ENCODE measurements at places on chromosomes 4 and X.

DNA sequence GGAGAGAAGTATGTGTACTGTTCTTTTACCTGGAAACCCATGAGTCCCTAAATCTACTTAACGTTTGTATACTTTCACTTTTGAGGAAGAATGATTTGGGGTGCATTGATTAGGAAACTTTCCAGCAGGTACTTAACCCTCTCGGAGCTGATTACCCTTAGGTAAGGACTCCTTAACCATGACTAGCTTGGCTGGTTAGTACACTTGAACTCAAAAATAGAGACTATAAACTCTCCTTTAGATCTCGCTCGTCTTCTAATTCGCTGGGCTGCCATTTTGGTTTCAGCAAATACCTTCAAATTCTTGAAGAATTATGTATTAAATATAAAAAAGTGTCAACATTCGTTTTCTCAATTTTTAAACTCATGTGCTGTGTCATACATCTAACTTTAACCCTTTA lies 2.0 kb downstream of the USP9X start:
- no peak for DNase-seq

DNA sequence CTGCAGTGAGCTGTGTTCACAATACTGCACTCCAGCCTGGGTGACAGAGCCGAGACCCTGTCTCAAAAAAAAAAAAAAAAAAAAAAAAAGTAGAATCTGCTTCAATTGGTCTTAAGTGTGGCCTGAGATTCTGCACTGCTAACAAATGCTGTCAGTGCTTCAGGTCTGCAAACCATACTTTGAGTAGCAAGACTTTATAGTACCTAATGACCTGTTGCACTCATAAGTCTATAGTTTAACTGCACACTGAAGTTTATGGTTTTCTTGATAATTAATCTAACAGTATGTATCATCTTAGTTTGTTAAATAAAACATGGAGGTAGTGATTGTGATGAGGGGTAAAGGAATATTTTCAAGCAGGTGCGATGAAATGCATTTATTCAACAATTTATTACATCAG lies 135.6 kb downstream of the STAG2 start:
- DNase-seq: no peak

DNA sequence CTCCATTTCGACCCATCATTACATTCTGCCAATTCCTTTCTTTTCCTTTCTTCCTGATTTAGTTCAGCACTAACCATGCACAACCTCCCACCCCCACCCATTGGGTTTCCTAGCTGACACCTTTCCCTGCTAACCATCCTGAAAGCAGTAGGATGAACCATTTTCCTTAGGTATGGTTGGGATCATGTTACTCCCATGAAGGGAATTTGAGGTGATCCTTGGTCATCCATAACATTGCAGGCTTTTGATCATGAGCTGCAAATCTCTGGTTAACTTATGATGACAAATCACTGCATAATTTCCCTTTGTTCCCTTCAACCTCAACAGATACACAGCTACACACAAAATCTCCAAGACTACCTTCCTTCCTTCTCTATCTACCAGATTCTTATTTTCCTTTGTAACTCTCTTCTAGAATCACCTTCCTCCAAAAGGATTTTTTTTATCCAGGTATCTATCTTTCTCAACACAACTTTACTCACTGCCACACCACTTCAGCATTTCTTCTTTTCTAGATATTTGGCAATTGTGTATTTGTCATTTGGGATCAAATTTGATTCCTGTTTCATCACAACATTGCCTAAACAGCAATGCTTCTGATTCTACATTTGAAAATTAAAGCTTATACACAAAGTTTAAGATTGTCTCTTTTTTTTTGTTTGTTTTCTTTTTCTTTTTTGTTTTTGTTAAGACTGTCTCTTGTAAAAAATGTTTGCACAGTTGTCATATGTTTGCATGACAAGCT lies 145.1 kb downstream of the RBM47 start:
- no peak for DNase-seq

DNA sequence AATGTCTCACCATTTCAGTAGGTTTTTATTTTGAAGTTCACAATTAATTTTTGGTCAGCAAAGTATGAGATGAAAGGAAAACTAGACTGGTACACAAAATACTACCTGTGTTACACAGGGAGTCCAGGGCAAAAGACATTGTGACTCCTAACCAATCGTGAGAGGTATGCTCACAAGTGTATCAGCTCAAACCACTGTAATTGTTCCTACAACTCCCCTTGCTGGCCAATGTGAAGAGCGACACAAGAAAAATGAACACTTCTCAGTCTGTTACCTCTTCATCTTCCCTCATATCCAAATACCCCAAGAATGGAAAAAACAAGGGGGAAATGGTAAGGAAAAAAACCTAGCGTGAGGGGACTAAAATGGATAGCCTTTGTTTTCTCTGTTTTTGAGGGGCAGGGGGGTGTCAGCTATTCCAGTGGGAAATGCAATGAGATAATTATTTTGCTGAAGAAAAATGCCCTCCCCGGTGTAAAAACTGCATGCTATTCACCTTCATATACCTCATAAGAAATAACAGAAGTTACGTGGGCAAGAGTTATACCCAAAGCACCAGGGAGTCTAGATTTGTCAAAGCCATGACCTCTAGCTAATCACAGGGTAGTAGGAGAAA lies 30.6 kb upstream of the NSUN7 start:
- DNase-seq: no peak

DNA sequence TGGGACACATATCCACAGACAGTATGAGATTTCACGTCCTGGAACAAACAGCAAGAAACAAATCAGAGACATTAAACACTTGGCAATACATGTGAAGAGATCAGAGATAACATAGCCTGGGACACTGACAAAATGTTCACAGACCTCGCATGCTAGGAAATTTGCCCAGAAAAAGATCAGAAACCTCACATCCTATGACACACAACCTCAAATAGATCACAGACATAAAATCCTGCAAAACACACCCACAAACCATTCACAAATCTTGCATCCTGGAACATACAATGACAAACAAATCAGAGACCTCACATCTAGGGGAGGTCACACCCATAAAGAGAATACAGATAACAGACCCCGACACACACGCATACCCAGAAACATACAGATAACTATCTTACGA lies 18.0 kb downstream of the SUV39H1 start:
- DNase-seq: no peak

DNA sequence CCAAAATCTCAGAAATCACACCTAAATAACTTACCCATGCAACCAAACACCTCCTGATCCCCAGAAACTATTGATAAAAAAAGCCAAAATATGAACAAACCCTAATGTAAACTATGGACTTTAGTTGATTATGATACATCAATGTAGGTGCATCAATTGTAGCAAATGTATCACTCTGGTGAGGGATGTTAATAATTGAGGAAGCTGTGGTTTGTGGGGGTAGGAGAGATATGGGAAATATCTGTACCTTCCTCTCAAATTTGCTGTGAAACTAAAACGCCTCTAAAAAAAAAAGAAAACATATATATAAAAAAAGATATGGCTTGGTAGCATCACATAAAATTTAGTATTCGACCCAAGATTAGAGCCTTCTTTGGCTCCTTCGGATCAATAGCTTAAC lies 144.3 kb upstream of the CPEB2 start:
- no peak for DNase-seq

- no peak for DNase-seq
These were observed 166.8 kb downstream of the TLL1 start for GRCh38 chr4:166039822-166040221.

- DNase-seq: no peak
These were observed 67.1 kb downstream of the USP38 start for GRCh38 chr4:143251779-143252178.

GRCh38 chr4:76003620-76004019 lies 3.7 kb downstream of the CXCL9 start:
- no peak for DNase-seq

- DNase-seq: no peak
These were observed 87.5 kb downstream of the CNOT6L start for GRCh38 chr4:77731656-77732055.

DNA sequence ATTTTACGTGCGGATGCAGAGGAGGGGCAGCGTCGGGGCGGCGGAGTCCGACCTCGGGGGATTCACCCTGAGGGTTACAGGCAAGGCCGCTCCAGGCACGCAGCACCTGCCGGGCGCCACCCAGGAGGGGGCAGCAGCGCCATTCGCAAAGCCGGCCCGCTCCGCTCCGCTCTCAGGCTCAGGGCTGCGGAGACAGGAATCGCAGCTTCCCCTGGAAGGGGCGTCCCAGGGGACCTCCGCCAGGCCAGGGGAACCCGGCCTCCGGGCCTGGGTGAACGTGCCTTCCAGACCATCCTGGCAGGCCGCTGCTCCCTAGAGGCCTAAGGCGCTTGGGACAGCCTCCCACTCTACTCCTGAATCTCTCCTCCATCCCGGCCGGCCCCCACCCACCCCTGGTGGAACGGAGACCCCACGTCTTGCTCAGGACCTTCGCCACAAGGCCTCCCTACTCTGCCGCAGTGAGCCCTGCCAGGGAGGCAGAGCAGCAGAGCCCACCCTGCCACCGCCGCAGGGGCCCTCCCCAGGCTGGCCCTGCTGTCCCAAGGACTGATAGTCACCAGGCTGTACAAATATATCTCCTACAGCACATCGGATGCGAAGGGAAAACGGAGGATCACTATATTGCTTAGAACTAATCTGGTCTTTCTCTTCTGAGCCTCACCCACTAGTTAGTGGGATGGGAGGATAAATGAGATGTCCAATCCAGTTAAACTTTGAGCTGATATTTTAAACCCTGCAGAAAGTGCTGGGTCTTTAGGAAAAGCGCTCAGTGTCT lies 115.0 kb downstream of the SMIM20 start:
- peak; percentile 21 for DNase-seq

DNA sequence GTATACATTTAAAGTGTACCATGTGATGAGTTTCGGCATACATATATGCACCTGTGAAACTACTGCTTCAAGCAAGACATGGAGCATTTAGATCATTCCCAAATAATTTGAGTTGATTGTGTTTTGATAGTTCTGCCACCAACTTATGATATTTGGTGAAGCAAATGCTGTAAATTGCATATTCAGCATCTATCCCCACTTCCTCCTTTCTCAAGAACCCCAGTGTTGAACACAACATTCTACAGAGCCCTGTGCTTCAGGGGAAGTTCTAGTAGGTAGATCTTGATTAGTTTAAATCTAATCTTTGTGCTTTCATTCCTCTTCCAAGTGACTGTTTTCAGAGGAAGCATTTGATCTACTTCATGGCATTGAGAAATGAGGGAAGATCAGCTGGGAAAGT lies 5.4 kb upstream of the SHROOM3 start:
- no peak for DNase-seq

GRCh38 chrX:121260596-121261240 lies 213.3 kb downstream of the GLUD2 start:
- no peak for DNase-seq

GRCh38 chrX:35562395-35562794 lies 235.7 kb upstream of the MAGEB16 start:
- no peak for DNase-seq

GRCh38 chr4:171235521-171235920 lies 577.7 kb upstream of the GALNTL6 start:
- DNase-seq: no peak

DNA sequence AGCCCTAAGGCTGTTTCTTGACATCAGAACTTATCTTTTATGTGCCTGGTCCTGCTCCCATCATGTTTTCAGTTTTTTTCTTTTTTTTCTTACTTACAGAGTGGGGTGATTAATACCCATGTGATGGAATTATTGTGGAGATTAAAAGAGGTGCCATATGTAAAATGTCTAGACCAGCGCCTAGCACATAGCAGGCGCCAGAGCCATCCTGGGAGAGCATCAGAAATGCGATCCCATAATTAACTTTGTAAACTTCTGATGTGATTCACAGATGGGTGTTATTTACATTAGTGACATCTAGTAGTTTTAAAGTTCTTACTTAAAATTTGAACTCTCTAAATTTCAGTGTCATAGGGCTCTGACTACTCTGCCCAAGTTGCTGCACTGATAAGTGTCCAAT lies 66.2 kb upstream of the PGRMC2 start:
- no peak for DNase-seq

DNA sequence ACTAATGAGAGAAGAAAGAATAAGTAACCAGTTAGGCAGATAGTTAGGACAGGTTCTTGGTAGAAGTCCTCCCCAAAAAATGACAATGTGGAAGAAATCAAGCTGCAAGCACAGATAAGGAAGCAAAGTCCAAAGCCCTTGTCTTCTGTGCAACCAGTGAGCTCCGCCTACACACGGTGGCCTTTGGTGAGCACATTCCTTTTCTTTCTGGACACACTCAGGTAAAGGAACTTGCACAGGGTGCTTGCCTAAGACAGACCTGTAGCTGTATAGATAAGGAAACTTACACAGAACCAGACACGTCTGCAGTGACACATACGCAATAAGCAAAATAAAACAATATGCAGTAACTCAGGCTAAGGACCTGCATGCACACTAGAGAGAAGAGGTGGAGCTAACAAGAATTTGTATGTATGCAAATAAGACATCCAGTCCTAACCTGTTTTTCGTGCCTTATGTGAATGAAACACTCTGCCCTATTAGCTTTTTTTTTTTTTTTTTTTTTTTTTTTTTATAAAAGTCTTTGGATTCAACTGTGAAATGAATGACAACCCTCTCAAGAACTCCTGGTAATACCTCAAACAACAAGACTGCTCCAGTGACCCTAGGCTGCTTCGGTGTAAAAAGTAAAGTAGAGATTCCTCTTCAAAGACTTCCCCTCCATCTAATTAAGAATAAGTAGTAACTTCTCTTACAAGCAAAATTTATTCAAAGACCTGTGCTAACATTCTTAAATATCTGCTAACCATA lies 48.8 kb downstream of the UGT2B10 start:
- DNase-seq: no peak

- DNase-seq: no peak
These were observed 26.4 kb downstream of the GPM6B start for GRCh38 chrX:13790206-13791131.

DNA sequence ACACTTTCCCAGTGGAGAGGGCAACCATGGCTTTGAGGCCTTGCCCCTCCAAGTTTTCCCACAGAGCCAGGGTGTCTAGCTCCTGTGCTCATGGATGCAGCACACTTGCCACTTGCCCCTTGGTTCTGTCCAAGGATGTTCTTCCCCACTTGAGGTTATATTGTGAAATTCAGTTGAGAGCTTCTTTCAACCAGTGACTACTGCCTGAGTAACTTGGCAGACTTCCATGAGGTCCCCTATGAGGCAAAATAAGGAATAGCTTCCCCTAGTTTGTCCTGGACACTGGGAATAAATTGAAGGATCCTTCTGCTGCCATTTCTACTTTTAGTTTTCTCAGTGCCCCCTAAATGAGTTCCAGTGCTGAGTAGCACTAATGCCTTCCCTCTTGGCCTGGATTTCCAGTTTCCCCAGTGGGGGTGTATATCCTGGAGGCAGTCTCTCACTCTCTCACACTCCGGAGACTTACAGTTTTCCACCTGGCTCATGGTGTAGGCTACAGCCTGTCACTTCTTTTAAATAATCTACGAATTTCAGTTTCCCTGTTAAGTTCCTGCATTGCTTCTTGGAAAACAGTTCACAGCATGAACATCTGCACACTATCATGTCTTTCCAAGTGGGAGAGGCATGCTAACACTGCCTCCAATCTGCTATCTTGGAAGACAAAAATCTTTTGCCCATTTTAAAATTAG lies 36.4 kb upstream of the ADH4 start:
- no peak for DNase-seq

DNA sequence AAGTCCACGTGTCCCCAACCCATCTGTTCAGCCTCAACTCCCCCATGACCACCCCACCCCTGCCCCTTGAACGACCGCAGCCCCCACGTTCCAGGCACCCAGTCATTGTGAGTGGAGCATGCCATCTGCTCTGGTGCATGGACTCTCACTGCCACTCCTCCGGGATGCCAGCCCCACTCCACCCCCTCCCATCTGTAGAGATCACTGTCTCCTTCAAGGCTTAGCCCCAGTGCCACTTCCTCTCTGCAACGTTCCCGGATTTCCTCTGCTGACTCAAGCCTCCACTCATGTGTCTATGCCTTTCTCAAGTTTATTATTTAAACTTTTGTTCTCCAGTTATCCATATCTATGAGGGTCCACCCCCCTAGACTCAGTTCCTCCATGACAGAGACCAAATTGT lies 54.0 kb downstream of the MAML3 start:
- no peak for DNase-seq
